Glomerular endothelial cell (primary cell): ENCODE measurements at places on chromosomes 6 and 20.

- no peak for DNase-seq
These were observed 3.2 kb downstream of the HRH3 start for GRCh38 chr20:62216636-62217566.

- no peak for DNase-seq
These were observed 25.4 kb upstream of the CNKSR3 start for GRCh38 chr6:154535851-154536250.

- DNase-seq = no peak
These were observed 73.4 kb downstream of the PTPN1 start for GRCh38 chr20:50583442-50584150.

DNA sequence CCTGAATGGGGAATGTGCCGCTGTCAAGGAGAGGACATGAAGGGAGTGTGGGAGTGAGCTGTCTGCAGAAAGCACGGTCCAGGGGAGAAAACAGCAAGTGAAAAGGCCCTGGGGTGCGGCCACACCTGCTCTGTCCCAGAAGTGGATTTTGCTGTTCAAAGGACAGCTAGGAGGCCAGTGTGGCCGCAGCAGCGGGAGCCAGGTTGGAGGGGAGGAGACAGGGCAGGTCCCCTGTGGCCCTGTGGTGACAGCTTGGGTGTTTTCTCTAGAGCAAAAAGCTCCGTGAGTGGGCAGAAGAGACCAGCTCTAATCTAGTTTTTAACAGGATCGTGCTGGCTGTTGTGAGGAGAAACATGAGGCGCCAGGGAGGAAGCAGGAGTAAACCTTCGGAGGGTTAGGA lies 4.5 kb upstream of the SLC52A3 start:
- DNase-seq = no peak

GRCh38 chr6:100518588-100518987 lies 53.9 kb upstream of the SIM1 start:
- no peak for DNase-seq
